Sigmoid colon (tissue), 7 donors: ENCODE measurements at places on chromosomes 1 and 21.

DNA sequence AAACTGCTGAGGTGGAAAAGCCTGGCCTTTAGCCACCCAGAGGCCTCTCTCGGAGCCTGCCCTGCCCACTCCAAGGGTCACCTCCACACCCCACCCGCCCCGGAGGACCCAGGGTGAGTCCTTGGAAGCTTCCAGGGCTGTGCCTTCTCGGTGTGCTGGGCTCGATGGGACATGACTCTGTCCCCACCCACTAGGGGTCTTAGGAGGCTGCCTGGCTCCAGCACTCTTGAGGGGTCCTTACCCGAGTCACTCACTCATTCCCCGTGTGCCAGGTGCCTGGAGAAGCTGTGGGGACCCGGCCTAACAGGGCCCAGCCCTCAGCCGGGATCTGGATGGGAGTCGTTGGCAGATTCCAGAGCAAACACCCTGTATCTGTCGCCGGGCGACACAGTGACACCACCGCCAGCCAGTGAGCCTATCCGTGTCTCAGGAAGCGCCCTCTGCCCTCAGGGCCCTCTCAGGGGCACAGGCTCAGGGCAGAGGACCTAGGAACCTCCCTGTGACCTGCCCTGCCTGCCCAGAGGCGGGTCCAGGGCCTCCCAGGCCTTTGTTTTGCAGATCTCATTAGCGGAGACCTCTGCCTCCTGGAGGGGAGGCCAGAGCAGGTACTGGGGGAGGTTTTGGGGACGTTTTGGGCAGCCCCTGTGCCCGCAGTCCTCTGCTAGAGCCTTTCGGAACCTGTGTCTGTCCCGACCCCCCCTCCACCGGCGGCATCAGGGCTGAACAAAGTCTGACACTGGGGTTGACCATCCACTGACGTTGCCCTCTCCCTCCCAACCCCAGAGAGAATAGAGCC is 3.1 kb upstream of the PRKCZ start:
- DNase-seq, result no peak

GRCh38 chr1:165842023-165842670 is 14.7 kb downstream of the UCK2 start:
- DNase-seq, result no peak

DNA sequence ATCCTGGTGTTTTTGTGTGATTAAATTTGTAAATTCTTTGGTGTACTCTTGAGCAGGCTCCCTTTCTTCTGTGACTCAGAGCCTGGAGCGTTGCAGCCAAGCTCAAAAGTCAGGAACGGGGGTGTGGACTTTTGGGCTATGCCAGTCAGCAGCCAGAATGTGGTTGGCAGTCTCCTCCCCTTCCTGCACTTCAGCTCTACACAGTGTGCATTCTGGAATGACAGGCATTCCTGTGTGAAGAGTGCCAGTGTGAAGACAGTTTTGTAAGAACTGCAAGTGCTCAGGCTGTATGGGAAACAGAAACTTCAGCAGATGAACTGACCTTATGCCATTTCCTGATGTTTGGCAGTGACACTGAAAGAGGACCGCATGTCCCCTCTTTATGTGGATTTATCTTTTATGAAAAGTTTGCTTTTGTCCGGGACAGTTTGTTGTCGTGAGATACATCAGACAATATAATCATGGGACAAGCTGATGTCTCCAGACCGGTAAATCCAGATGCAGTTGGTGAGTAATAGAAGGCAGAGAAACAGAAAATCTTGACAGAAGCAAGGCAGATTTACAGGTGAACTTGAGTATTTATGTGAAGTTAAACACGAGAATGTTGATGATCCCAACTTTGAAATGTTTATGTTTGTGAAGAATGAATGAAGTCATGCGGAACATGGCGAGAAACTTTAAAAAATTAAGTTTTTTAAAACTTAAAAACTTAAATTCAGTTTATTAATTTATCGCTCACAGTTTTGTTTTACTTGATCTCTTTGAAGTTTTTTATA is 67.7 kb upstream of the RCC1 start:
- peak; percentile 89 for DNase-seq

DNA sequence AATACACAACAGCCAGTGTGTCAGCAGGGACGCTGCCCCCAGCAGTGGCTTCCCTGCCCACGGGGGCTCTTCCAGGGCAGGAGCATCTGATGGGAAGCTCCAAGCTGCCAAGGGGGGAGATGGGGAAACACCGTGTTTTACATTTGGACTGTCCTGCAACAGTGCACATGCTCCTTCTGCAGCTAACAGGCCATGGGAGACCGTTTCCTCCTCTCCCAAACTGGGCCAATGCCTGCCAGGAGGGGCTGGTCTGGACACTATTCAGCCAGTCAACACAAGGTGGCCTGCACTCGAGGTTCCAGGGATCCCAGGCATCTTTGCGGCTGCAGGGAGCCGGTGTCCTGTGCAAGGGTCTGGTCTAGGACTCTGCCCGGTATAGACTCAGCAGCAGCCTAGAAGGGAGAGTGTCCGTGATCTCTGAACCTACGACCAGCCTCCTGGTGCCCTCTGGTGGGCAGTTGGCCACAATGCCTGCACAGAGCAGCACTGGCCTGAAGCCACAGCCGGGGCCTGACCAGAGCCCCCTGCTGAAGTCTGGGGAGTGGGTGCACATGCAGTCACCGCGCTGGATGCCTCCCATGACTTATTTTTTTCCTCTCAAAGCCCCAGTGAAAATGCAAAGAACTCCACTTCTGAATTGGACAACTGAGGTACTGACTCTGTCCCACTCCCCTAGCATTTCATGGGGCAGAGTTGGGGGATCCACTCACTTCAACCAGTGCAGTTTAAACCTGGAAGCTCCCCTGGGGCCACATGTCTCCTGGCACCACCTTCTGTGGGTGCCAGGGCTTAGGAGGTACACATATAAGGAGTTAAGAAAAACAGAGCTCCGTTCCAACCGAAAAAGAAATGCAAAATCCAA is 33.3 kb downstream of the RCC2 start:
- no peak for DNase-seq

GRCh38 chr1:63794354-63794753 is 20.5 kb downstream of the ROR1 start:
- no peak for DNase-seq

DNA sequence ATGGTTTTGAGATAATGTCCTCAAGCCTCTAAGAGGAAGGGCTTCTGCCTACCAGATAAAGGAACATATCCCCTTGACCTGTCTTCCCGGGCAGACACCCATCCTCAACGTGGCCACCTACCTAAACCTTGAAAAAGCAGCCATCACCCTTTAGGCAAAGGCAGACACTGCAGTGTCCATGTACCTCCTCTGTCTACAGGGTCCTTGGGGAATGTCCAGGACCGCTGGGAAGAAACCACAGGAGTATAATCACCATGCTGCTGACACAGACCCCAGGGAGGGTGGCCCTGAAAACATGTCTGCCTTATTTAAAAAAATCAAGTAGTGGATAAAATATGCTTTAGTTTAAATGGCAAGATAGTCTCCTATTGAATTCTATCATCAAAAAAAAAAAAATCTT is 16.6 kb downstream of the BCAR3 start:
- no peak for DNase-seq

- no peak for DNase-seq
Observed at GRCh38 chr1:212529211-212529741, 79.3 kb upstream of the ATF3 start.
